ENCODE measurements at places on chromosomes 12 and 14.

DNA sequence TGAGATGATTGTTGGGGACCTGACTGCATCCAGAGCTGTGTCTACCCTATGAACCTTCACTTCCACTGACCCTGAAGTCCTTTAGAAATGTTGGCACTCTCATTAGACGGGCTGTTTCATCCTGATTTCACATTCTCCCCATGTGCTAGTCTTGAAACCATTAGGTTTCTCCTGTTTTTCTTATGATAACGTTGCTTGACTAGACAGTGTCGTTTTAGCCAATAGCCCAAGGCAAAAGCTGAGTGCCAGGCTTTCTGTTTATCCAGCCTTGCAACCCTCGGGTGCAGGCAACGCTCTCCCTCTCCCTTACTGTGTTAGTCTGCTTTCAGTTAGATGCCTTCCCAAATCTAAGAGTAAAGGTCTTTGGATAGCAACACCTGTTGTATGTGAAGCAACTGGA, 30.1 kb downstream of the DACT1 start:
- no peak for DNase-seq

DNA sequence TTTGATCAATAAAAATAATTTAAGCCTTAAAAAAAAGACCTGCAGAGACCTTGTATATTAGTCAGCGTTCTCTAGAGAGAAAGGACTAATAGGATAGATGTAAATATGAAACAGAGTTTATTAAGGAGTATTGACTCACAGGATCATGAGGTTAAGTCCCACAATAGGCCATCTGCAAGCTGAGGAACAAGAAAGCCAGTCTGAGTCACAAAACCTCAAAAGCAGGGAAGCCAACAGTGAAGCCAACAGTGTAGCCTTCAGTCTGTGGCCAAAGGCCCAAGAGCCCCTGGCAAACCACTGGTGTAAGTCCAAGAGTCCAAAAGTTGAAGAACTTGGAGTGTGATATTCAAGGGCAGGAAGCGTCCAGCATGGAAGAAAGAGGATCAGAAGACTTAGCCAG, 66.3 kb downstream of the TBX5 start:
- no peak for DNase-seq

DNA sequence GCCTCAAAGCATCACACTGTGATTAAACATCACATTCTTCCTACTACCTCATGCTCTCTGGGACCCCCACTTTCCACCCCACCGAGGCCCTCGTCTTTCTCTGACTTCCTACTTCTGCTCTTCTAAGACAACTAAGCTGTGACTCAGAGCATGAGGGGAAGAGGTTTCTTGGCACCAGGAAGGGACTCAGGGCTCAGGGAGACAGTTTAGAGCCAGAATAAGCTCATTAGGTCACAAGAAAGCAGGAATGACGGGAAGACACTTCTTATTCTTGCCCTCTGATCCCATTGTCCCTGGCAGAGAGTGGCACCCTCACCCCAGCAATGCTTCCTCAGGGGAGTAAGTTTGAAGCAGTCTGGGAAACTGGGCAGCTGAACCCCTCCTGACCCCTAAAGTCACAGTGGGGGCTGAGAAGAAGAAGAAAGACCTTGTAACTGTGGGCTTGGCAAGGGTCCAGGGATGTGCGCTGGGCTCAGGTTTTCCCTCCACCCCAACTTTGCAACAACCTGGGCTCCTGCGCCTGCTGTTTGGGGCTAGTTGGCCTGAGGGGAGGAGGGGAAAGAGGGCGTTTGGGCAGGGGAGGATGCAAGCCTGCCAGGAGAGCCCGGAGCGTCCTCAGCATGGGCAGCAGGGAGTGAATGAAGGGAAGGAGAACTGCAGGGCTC, 64.6 kb upstream of the ACTN1 start:
- no peak for DNase-seq

DNA sequence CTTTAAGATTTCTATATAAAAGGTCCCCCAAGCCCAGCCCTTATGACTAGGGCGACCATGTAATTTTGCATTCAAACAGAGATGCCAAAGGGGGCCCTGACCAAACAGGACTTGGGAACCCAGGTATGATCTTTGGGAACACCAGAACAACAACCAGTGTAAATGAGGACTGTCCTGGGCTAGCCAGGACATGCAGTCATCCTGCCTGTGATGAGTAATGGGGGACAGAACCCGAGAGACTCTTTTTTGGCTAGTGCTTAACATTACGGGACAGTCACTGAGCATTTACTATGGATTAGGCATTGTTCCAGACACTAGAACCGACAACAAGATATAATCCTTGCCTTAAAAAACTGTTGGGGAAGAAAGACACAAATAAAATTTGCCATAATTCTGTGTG, 337.3 kb downstream of the CACNA1C start:
- no peak for DNase-seq

DNA sequence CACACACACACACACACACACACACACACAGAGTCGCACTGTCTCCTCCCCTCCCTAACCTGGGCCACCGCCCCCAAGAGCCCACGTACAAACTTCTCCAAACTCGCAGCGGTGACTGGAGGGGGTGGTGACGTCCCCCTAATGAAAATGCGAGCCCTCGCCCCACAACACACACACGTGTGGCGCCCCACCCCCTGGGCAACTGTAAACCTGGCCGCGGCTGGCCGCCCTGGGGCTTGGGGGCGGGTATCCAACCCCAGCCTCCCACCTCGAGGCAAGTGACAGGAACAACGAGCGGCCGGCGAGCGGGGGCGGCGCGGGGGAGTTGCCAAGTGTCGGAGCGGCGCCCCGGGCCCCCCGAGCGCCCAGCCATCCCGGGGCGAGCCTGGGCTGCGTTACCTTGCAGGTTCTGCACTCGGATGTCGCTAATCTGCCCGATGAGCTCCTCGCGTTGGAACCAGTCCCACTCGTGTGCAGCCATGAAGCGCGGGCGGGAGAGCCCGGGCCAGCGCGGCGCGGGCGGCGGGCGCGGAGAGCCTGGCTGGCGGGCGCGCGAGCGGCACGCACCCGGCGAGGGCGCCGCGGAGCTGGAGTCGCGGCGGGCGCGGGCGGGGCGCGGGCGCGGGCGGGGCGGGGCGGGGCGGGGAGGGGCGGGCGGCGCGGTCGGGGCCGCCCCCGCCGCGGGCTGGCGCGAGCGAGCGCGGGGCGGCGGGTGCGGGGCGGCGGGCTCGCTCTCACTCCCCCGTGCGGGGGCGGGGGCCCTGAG, at the start of gene CLMN:
Gene CLMN, minus strand, starts transcription at position 597 of the 766 bp plus-strand sequence. Its CDS starts 116 bp downstream, at position 481.
- peak; percentile 2 for DNase-seq

DNA sequence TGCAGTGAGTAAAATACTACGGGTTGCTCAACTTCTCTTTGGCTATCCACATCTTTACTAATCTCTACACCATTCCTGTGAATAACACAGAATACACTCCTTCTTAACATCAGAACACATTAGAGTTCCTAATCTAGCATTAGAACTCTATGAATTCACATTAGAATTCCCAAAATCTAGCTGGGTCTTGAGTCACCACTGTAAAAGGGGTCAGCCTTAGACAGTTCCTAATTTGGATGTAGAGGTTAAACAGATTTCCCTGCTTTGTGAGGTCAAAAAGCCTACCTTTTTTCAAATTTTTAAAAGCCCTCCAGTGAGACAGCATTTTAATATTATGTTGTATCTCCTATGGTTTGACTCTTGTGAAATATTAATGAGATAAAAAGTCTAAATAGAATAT, 7.4 kb downstream of the HNRNPC start:
- no peak for DNase-seq

GRCh38 chr12:87405918-87406317, 623.3 kb downstream of the C12orf50 start:
- no peak for DNase-seq

GRCh38 chr12:123488539-123489230, 30.7 kb downstream of the SNRNP35 start:
- no peak for DNase-seq

GRCh38 chr14:89921346-89921745, 33.2 kb downstream of the EFCAB11 start:
- no peak for DNase-seq

GRCh38 chr12:81626406-81626805, 132.7 kb downstream of the PPFIA2 start:
- DNase-seq = no peak

- no peak for DNase-seq
These were observed 407.2 kb downstream of the NOVA1 start for GRCh38 chr14:26190646-26191045.

DNA sequence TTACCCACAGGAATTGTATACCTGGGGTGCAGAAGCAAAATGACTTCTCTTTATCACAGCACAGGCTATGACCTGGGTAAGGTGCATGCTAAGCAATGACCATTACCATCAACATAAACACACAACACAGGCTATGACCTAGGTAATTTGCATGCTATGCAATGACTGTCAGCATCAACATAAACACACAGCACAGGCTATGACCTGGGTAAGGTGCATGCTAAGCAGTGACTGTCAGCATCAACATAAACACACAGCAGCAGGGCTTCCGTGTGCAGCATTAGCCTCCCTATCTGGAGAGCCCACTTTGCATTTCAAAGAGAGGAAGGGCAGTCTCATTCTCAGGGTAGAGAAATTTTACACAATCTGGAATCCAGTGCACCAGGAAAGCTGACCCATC, 583.0 kb downstream of the TMEM121 start:
- no peak for DNase-seq

GRCh38 chr14:100778526-100778882, 47.4 kb upstream of the MEG3 start:
- no peak for DNase-seq

DNA sequence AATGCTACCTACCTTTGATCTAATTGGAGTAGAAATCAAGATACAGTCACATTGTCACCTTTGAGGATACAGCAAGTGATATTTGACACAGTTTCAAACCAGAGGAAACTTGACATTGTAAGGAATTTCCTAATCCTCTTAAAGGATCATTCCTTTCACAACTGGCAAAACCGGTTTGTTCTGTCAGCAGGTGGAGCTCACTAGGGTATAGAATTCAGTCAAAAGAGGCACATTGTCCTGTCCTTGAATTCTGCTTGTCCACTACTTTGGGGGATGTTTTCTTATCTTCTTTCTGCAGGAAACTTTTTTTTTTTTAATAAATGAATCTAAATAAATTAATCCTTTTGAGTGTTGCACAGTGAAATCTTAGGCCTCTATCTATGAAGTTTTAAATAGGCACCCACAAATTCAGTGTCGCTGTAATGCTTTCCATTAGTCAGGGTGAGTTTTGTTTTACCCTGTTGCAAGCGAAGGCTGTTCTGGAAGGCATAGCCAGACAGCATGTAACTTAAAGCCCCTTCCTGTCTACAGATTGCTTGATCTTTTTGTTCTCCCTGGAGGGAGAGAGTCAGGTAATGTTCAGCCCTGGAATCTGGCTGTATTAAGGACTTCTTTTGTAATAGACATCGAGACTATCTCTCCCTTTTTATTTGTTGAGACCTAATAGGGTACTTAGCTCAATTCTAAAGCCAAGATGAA, 285.0 kb upstream of the RGS6 start:
- DNase-seq = no peak

DNA sequence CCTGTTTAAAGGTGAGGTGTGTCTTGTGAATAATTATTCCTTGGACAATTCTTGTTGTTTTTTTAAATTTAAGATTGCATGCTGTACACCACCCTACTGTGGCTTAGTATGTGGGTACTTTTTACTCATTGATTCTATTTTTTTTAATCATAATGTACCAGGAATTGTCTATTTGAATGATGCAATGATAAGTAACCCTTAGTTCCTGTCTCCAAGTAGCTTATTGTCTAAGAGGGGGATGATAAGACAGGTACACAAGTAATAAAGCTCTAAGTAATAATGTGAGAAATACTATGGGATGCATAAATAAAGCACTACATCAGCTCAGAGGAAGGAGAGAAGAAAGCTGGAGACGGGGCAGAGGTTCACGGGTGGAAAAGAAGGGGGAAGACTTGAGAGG, 90.9 kb downstream of the MYRFL start:
- no peak for DNase-seq

GRCh38 chr12:107458163-107458562, 227.4 kb upstream of the PWP1 start:
- DNase-seq = no peak

DNA sequence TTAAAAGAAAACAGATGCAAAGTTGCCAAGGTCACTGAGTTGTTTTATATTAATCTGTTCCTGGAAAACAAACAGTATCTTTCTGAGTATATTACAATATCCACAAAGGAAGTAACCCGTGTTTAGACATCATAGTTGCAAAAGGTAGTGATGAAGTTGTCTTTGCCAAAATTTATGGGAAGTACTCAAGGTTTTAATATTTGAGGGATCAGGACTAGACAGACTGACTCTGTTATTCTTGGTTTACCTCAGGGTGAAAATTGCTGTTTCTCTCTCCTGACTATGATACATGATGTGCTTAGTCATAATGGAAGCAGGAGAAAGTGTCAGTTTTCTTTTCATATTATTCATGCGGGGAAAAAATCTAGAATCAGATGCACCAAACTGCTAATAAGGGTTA, 28.3 kb downstream of the TMEM233 start:
- DNase-seq = no peak

- DNase-seq = no peak
These were observed 106.0 kb upstream of the FAR2 start for GRCh38 chr12:29043069-29043468.

DNA sequence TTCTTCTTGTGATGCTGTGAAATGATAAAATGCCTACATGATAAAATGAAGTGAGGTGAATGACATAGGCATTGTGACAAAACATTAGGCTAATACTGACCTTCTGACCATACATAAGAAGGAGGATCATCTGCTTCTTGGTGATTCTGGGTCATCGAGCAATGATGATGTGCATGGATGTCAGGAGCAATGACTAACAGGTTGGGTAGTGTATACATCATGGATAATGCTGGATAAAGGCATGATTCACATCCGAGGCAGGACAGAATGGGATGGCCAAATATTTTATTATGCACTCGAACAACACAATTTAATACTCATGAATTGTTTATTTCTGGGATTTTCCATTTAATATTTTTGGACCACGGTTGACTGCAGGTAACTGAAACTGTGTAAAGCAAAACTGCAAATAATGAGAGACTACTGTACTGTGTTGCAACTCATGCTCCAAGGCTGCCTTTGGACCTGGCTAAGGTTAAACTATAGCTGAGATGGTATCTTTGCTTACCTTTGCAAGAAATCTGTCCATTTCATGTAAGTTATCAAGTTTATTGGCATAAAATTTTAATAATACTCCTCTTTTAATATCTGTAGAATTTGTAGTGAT, 7.6 kb upstream of the SLC25A21 start:
- no peak for DNase-seq

- no peak for DNase-seq
These were observed 1197.9 kb upstream of the SEL1L start for GRCh38 chr14:82731526-82731925.

DNA sequence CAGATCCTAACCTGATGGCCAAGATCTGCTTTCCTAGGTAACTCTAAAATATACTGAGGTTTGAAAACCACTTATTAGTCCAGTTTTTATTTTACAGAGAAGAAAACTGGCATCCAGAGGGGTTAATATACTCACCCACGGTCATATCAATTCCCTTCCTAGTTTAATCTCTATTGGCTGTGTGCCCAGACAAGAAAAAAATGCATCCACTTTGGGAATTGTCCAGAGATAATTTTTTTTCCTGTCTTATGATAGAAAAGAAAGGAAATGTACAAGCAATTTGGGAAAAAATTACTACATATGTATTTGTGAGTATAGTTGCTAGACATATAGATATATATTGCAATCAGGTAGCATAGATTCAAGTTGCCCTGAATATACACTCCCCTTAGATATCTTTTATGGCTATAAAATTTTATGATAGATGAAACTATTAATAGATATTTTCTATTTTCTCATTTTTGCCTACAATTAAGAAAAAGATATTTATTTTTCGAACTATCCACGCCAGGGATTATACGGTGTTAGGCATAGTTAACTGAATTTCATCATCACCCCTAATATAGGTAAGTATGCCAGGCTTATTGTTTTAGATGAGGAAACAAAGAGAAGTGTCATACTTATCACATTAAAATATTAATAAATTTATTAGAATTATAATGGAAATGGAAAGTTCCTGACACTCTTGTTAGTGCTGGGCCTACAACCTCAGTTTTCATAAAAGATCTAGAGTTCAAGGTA, 100.5 kb upstream of the SLC38A2 start:
- no peak for DNase-seq

Data from CMK (cell line).